Transverse colon (tissue), 4 donors: ENCODE measurements at places on chromosomes 6 and 20.
A peak's percentile ranks its signal among the peaks of the same experiment; 100 is the strongest.

- DNase-seq: no peak
These were observed 86.6 kb upstream of the PAX1 start for GRCh38 chr20:21618759-21619416.

GRCh38 chr20:62409931-62410745, 3.1 kb upstream of the CABLES2 start:
- peak; percentile 73 for DNase-seq

DNA sequence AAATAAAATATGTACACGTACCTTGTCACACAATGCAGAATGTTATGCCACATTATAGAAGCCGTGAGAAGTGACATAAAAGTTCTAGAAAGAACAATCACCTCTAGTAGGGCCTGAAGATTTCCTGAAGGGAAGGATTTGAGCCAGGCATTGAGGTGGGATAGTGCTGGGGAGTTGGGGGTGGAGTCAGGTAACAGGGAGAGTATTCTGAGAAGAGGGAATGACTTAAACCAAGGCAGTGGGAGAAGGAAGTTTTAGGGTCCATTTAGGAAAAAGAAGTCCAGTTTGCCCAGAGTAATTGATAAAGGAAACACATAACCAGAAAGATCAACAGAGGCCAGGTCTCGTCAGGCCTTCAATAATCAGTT, 262.8 kb downstream of the ARHGAP18 start:
- DNase-seq: no peak

DNA sequence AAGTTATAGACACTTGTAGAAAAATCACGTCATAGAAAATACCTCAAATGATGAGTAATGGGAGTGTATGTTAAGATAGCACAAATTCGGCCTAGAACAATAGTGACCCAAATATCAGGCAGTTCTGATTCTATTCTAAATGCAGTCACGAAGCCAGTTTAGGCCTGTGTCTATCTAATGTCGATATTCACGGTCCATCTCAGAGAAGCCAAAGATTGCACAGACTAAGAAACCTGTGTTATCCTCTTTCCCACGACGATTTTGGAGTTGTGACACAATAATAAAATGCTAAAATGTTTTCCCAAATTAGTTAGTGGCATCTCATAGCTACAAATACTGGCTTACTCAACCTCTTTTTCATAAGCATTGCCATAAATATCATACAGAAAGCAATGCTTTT, 4.0 kb downstream of the HIVEP2 start:
- DNase-seq: no peak

DNA sequence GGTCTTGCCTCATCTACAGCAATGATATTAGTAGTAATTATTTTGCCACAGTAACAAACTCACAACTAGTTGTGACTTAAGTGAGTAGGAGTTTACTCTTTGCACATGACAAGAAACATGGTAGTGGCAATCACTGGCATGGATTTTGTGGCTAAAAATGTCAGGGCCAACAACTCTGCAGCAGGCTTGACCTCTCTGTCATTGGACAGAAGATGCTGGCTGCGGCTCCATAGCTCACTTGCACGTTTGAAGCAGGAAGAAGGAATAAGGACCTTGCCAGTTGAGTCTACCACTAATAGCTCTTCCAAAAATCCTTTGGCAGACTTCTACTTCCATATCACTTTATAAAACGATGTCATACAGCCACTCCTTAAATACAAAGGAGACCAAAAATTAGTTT, 117.3 kb downstream of the ADGRG6 start:
- DNase-seq: no peak

DNA sequence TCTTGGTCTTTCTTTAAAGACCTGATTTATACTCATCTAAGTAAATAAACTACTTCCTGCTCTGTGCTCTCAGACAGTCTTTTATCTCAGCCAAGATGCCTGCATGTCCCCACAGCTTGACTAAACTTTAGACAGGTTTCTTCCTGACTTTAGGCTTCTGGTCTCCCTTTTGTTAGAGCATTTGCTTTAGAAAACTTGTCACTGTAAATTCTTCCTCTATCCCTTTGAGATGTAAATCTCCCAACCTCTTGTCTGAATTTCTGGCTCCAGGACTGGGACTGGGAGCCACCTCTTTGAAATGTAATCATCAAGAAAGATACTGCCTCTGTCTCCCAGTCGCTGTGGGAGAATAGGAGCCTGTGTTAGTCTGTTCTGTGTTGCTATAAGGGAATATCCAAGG, 739.9 kb downstream of the C6orf118 start:
- no peak for DNase-seq

- DNase-seq: no peak
These were observed 4.9 kb downstream of the SDCBP2 start for GRCh38 chr20:1323830-1324597.

DNA sequence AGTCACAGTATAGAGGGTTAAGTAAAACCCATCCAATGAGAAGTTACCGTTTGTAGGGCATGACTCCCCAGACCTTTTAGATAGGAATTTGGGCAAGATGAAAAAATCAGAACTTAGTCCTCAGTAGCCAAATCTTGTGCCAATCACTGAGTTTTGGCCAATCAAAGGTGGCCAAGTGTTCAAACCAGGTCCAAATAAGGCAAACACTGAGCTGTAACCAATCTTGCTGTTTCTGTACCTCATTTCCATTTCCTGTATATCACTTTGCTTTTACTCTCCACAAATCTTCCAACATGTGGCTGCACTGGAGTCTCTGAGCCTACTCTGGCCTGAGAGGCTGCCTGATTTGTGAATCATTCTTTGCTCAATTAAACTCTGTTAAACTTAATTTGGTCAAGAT, 81.8 kb upstream of the GPR6 start:
- no peak for DNase-seq

DNA sequence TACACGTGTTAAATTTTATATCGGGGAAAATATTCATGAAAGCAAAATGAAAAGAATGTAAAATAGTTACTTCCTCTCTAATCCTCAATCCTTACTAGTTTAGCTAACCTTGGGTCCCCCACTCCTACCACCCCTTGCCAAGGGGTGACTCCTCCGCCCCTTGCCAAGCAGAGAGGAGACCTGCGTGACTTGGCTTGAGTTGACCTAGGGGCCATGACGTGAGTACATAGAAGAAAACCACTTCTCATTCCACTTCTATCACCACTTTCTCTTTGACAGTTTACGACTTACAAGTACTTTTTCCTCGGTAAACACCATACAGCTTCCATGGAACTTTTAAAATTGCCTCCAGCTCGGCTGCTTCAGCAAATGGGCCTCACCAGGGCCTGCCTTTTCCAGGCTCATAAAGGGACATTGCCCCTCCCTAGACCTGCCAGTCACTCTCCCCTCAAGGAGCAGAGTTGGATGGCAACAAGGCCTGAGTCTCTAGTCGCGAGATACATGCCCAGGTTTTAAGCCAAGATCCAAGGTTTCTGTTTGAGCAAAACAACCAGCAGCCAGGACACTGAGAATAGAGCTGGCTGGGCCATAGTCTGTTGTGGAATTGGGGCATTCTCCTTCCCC, 29.9 kb downstream of the SDCBP2 start:
- DNase-seq: no peak

DNA sequence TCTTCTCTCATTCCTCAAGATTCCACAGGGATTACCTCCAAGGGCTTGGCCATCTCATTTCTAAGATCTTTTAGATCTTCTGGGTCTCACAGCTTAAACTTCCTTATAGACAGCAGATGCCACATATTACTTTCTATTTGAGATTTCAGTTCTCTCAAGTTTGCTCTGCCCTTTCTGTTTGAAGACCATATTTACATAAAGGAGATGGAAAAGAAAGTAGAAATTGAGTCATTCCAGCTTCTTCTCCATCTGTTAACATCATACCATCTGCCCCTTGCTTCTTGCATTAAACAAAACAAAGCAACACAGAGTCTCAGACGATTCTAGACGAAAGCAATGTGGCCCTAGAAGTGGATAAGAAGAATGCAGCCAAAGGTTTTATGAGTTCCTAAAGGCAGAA, 203.4 kb downstream of the TTLL2 start:
- no peak for DNase-seq
